ENCODE measurements at places on chromosomes 13 and 19.

DNA sequence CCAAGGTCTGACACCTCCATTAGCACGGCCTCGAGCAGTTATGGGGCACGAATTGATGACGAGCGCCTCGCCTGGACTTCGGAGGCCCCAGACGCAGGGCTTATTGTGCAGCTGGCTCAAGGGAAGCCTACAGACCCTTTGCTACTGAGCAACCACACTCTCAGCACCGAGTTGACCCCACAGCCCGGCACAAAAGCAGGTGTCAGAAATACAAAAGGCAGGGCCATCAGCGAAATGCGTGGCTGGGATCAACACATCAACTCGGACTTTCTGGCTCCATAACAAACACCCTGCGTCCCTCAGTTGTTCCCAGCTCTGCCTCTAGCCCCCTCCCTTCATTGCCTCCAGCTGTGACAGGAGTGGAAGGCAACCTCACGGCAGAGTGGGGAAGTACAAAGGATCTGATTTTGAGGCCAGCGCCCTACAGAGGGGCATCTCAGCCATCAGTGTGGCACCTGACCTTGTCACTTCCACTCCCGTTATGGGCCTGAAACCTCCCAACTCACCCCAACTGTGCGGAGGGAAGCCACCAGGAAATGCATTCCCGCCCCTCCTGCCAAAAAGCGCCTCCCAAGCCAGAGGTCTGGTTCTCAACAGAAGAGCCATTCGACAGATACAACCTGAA is 18.0 kb downstream of the PEPD start:
- DNase-seq: no peak

DNA sequence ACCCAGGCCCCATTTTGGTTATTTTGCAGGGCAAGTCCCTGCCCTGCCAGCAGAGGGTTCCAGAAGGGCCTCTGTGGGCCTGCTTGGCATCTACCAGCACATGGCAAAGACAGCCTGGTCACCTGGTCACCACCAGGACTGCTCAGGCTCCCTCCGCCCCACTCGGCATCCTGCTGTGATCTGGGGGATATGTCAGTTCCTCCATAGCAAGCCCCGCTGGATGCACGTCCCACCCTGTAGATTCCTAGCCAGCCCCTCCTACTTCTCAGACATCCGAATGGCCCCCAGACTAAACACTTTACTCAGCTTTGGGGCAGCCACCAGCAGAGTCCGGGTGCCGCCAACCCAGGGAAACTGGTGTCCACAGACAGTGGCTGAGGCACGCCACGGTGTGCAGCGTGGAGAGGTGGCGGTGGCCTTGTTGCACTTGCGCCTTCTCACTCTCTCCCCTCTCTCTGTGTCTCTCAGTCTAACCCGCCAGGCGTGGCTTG is 31.8 kb upstream of the USE1 start:
- peak; percentile 13 for DNase-seq

DNA sequence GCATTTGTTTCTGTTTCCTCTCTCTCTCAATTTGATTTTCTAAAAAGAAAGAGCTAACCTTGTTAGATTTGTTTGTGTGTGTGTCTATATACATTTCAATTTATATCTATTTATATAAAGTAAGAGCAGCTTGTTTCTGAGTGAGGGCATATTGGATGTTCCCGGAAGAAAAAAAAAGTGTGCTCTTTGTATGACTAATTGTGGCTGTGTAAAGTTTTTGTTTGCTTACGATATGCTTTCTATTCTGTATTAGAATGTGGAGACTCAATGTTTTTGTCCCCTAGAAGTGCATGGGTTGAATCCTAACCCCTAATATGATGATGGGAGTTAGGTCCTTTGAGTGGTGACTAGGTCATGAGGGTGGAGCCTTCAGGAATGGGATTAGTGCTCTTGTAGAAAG is 66.6 kb upstream of the C1QTNF9B start:
- no peak for DNase-seq

- DNase-seq: no peak
Observed at GRCh38 chr13:85799097-85799582, at the start of gene SLITRK6. TSS of gene SLITRK6 (minus strand) at chr13:85799419. CDS start at chr13:85796508, 2,911 bp downstream.

DNA sequence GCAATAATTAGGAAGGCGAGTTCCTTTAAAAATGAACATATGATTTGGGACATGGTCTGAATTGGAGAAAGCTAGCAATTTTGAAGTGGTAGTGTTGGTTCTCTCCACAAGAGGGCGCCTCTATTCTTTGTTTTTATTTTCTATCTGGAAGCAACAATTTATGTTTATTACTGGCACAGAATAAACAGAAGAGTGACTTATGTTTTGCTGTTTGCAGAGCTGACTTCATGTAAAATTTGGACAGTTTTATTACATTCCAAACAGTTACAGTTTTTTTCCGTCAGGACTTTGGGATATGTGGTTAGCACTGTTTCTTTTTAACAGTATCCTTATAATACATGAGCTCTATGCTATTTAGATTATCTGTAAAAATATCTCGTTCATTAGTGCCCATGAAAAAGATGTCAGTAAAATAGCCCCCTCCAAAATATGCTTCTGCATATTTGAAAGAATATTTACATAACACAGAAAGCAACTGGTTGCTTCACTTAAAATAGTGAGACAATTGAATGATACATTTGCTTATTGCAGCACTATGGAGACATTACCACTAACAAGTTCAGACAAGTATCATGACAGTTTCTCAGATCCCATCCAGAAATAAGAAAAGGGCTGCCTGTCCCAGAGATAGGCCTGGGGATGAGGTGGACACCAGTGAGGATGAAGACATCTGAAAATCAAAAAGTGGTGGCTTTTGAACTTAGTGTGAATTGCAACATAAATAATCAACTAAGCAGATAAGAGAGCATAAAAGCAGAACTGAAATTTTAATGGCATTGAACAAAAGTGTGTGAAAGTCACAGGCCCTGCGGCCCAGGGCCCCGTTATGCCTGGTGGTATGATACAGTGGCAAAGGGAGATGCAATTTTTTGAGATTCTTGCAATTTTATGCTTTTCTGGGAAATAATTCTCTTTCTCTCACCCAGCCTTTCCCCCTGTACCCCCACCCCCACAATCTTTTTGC is 32.3 kb upstream of the FGF9 start:
- peak; percentile 32 for DNase-seq

DNA sequence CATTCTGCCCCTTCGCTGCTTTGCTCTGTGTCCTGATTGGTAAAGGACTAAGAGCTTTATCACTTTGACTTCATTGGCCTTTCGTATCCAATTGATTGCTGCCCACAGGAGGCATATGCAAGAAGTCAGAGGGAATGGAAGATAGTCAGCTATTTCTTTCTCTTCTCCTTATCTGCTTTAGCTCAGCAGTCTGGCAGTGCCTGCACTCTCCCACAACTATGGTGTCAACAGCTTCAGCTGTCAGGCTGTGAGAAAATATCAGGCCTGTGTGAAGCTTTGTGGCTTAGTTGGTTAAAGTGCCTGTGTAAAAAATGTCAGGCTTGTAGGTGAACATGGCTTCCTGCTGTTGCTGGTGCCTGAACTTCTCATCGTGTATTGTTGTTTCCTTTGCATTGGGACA is 243.0 kb downstream of the PCDH17 start:
- no peak for DNase-seq

GRCh38 chr19:45769821-45770191 is 754 bp upstream of the SIX5 start:
- DNase-seq: no peak

- DNase-seq: peak; percentile 72
Observed at GRCh38 chr19:39328046-39328705, 7.5 kb upstream of the LRFN1 start.

GRCh38 chr19:51470966-51471365 is 7.4 kb upstream of the CEACAM18 start:
- no peak for DNase-seq

- no peak for DNase-seq
Observed at GRCh38 chr13:21673789-21674489, 3.1 kb downstream of the FGF9 start.

GRCh38 chr13:44921246-44921877 is 67.9 kb downstream of the NUFIP1 start:
- no peak for DNase-seq

Data from CD4-positive, alpha-beta T cell treated with Interleukin-6 at 100 ng/mL for 8 hours (primary cell).